ENCODE measurements at places on chromosomes 12 and 14.

- DNase-seq = peak; percentile 91
These were observed 119.4 kb downstream of the SAMD4A start for GRCh38 chr14:54686219-54686870.

- DNase-seq = peak; percentile 72
These were observed 34.3 kb downstream of the FGD6 start for GRCh38 chr12:95182868-95183415.

DNA sequence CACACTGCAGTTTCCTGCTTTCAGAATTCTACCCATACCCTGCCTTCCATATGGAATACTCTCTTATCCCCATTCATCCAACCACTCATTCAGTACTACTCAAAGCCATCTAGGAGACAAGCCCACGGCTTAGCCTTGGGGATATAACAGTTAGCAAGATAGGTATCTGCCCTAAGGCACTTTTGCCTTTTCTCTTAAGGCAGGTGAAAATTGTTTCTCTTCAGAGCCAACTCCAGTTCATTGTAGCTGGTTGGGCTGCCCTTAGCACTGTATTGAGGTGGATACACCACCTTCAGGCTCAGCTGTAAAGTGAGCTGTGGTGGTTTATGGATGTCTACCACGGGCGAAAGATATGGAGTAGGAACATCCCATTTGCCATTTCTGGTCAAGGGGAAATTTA, 729.7 kb upstream of the TBX3 start:
- DNase-seq = no peak

- DNase-seq = no peak
These were observed 89.3 kb downstream of the DUSP6 start for GRCh38 chr12:89262855-89263552.

DNA sequence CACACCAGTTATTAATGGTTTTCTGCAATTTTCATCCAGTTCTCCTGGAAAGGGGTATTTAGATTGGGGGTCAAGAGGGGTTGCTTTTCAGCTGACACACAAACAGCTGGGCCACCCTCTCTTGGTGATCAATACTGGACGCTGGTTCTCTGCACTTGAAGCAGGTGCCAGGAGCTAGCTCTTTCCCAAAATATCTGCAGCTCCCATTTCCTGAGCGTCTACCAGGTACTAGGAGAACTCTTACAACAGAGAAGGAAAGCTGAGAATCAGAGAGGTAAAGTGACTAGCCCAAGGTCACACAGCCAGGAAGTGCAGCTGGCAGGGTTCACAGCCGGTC, 1.2 kb downstream of the TESC start:
- no peak for DNase-seq

GRCh38 chr12:101920906-101921305, 43.5 kb downstream of the DRAM1 start:
- no peak for DNase-seq

GRCh38 chr14:47857646-47858045, 182.2 kb upstream of the MDGA2 start:
- no peak for DNase-seq

GRCh38 chr12:54338698-54339296, 13.9 kb downstream of the COPZ1 start:
- DNase-seq = peak; percentile 29

DNA sequence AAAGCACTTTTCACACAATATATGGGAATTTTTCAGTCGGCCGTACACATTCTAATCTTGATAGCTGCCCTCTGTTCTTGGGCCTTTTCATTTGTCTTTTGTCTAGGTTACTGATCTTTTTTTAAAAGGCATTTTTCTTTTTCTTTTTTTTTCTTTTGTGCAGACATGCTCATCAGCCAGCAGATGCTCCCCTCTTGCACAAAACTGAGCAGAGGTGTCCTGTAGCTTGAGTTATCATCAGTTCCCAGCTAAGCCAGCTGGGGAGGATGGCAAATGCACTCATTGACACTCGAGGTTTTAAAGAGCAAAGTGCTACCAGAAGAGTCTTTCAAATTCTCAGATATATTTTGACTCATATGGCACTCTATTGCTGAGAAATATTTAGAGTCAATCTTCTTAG, 913.9 kb upstream of the SEL1L start:
- DNase-seq = no peak

DNA sequence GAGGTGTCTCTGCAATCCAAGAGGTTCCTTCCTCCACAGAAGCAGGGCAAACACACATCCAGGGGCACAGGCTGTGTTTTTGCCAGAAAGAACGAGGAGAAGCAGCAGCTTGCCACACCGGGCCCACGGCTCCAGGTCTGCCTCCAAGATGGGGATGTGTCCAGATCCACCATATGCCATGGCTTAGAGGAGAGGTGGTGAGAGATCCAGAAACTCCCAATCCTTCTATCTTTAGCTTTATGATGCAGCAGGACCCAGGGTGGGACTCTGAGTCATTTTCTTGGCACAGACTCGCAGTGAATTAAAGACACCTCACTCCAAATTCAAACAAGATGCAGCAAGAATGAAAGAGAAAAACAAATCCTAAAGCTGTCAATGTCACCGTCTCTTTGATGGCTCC, 481.4 kb upstream of the TMEM132C start:
- DNase-seq = peak; percentile 88

- no peak for DNase-seq
These were observed 119.1 kb downstream of the RPS29 start for GRCh38 chr14:49467091-49467490.

DNA sequence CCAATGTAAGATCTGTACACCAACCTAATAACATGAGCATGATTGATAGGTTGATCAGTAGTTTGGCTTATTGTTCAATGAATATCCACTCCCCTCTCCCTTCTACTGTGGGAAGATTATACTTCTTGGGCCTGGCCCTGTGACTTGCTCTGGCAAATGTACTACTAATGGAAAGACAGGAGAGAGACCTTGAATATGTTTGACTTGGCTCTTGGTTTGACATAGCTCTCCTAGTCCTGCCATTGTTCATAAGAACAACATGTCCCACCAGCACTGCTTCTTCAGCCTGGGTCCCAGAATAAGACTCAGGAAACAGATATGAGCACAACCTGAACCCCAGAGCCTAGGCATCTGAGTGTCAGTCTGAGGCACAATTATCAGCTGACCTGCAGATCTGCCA, 112.8 kb upstream of the RESF1 start:
- no peak for DNase-seq

GRCh38 chr14:104393898-104394381, 185.6 kb upstream of the C14orf180 start:
- no peak for DNase-seq

Data from adipocyte (in vitro differentiated cells).